ENCODE measurements at places on chromosomes 6 and 20.

- DNase-seq = no peak
Measured at GRCh38 chr6:6597682-6598081, 9.2 kb downstream of the LY86 start.

DNA sequence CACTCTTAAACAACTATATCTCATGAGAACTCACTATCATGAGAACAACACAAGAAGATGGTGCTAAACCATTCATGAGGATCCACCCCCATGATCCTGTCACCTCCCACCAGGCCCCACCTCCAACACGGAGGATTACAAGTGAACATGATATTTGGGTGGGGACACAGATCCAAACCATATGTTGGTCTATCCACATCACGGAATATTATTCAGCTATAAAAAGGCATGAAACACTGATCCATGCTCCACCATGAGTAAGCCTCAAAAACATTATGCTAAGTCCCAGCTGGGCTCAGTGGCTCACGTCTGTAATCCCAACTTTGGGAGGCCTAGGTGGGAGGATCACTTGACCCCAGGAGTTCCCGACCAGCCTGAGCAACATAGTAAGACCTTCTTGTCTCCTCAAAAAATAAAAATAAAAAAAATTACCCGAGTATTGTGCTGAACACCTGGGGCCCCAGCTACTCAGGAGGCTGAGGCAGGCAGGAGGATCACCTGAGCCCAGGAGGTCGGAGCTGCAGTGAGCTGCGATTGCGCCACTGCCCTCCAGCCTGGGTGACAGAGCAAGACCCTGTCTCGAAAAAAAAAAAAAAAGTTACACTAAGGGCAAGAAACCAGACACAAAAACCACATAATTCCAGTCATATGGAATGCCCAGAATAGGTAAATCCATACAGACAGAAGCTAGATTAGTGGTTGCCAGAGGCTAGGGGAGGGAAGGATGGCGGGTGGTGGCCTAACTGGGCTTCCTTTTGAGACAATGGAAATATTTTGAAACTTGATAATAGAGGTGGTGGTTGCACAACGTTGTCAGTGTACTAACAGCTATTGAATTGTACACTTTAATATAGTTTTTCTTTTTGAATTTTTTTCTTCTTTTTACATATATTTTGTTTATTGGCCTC lies 43.1 kb downstream of the ZNF217 start:
- DNase-seq = no peak

- DNase-seq = no peak
Measured at GRCh38 chr20:58092871-58093270, 135.6 kb downstream of the ANKRD60 start.

GRCh38 chr6:85044361-85044760 lies 280.0 kb upstream of the TBX18 start:
- DNase-seq = no peak

GRCh38 chr20:47998736-47999135 lies 213.5 kb upstream of the SULF2 start:
- DNase-seq = no peak

GRCh38 chr20:61590236-61590635 lies 338.2 kb downstream of the CDH4 start:
- DNase-seq = no peak
